A673 (cell line): ENCODE measurements at places on chromosomes 1 and 21. TPM values are rescaled to one million over a fixed set of nuclear protein-coding genes. Genes with fewer than 3 reads are reported as not detected.

The RYR2 gene
- 2.0 and 2.8 TPM in 2 replicates for total RNA-seq

The RUNX3 gene
- total RNA-seq = 8.6 and 10.2 TPM in 2 replicates

The RGS7 gene
- total RNA-seq = not detected in 2 replicates

The FAM151A gene
- not detected in 2 replicates for total RNA-seq

The BGLAP gene
- total RNA-seq = 2.4 and 2.8 TPM in 2 replicates

The PTPRC gene
- total RNA-seq = not detected in 2 replicates

The BLACAT1 gene
- total RNA-seq = 0.45 and 2.0 TPM in 2 replicates

The OR2M3 gene
- total RNA-seq = 0.15 and 0.19 TPM in 2 replicates

The A3GALT2 gene
- 0.39 TPM in 1 of 2 replicates, not detected in the other for total RNA-seq

The CRTC2 gene
- 37.8 and 40.8 TPM in 2 replicates for total RNA-seq

The CIART gene
- total RNA-seq = 3.5 and 4.9 TPM in 2 replicates

The PBX1 gene
- 51.5 and 63.0 TPM in 2 replicates for total RNA-seq

The GJA8 gene
- not detected in 2 replicates for total RNA-seq

The MXRA8 gene
- 0.55 and 0.73 TPM in 2 replicates for total RNA-seq

The NCAM2 gene
- 36.0 and 38.2 TPM in 2 replicates for total RNA-seq

The IL23R gene
- total RNA-seq = not detected in 2 replicates

The NCF2 gene
- total RNA-seq = not detected in 2 replicates

The SRM gene
- 176 and 206 TPM in 2 replicates for total RNA-seq

The WNT9A gene
- not detected in 2 replicates for total RNA-seq

The SLC45A3 gene
- total RNA-seq = 8.5 and 11.0 TPM in 2 replicates

The HSPG2 gene
- 10.4 and 19.8 TPM in 2 replicates for total RNA-seq

The OR2L5 gene
- total RNA-seq = not detected in 2 replicates

The NENF gene
- 51.0 and 59.5 TPM in 2 replicates for total RNA-seq

The ADCY10 gene
- total RNA-seq = 0.19 and 0.44 TPM in 2 replicates

The TXNIP gene
- total RNA-seq = 27.3 and 36.4 TPM in 2 replicates

The TGFB2 gene
- 1.2 and 1.4 TPM in 2 replicates for total RNA-seq

The EDEM3 gene
- total RNA-seq = 23.4 and 24.3 TPM in 2 replicates

The PCSK9 gene
- 38.9 and 41.9 TPM in 2 replicates for total RNA-seq

The PLCH2 gene
- 0.13 TPM in 1 of 2 replicates, not detected in the other for total RNA-seq

The SETD4 gene
- 29.3 and 33.3 TPM in 2 replicates for total RNA-seq

The C1orf94 gene
- total RNA-seq = 0.34 and 0.72 TPM in 2 replicates

The CLIC6 gene
- not detected in 2 replicates for total RNA-seq

The RCAN3 gene
- total RNA-seq = 7.4 and 9.1 TPM in 2 replicates

The SFN gene
- 0.24 TPM in 1 of 2 replicates, not detected in the other for total RNA-seq

The ARL8A gene
- total RNA-seq = 41.9 and 48.3 TPM in 2 replicates

The ZNF648 gene
- total RNA-seq = not detected in 2 replicates

The SPSB1 gene
- 7.5 and 11.8 TPM in 2 replicates for total RNA-seq

The RHOC gene
- total RNA-seq = 54.3 and 62.5 TPM in 2 replicates

The PPIE gene
- 62.8 and 71.0 TPM in 2 replicates for total RNA-seq

The OR2W3 gene
- not detected in 2 replicates for total RNA-seq

The CR1 gene
- not detected in 2 replicates for total RNA-seq

The HSD3B2 gene
- total RNA-seq = not detected in 2 replicates

The TSPAN2 gene
- total RNA-seq = 1.9 and 2.8 TPM in 2 replicates
